ENCODE measurements at places on chromosomes 2 and 18.

GRCh38 chr2:159010340-159010739 lies 41.9 kb downstream of the TANC1 start:
- DNase-seq, result no peak

GRCh38 chr2:144459937-144460336 lies 60.0 kb downstream of the ZEB2 start:
- DNase-seq, result no peak

- DNase-seq, result no peak
These were observed 1.2 kb upstream of the IMPA2 start for GRCh38 chr18:11980163-11980493.

DNA sequence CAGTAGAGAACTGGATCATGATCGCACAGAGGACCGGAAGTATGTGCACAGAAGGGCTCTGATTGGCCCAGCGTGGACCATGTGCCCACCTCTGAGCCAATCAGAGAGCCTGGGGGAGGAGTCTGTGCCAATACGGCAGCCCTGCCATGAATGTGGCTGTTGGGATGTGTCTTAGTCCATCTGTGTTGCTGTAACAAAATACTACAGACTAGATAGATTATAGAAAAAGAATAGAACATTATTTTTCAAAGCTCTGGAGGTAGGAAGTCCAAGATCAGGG lies 132.0 kb downstream of the NDUFA10 start:
- DNase-seq, result no peak

GRCh38 chr2:109264595-109265328 lies 135.8 kb downstream of the SH3RF3 start:
- no peak for DNase-seq

- no peak for DNase-seq
These were observed 210.9 kb upstream of the SMAD7 start for GRCh38 chr18:49161627-49162026.

DNA sequence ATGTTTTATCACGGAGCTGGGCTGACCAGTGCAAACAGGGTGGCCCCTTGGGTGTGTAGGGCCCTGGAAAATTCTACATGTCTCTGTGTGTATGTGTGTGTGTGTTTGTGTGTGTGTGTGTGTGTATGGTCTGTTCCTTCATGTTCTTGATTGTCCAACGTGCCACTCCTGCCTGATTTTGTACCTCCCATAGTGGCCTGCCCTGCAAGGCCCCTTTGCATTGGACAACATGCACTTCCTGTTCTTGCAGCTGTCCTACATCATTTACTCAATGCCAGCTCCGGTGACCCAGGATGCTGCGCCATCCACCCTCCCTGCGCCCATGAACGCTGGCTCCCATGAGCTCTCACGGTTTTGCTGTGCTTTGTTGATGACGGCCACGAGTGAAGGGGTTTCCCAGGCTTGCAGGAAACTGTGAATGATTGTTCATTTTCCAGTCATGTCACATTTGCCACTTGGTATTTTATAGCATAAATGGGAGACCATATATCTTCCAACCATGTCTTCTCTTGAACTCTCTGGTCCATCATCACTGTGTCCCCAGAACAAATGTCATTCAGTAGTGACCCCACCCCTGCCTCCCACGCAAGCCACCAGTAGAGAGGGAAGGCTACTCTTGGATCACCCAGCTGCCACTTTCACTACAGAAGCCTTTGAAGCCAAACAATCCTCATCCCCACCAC lies 69.7 kb upstream of the NCK2 start:
- DNase-seq, result no peak

- DNase-seq, result no peak
These were observed 198.7 kb downstream of the LTBP1 start for GRCh38 chr2:33145459-33145858.

Data from activated CD4-positive, CD25-positive, alpha-beta regulatory T cell (primary cell).